ENCODE measurements at places on chromosomes 12 and 14. TPM values are rescaled to one million over a fixed set of nuclear protein-coding genes. Genes with fewer than 3 reads are reported as not detected.

The OR4E1 gene
- not detected for total RNA-seq

The SLC6A15 gene
- total RNA-seq: 2.6 TPM

The RNASE1 gene
- total RNA-seq: 495 TPM

The POU6F1 gene
- 15.8 TPM for total RNA-seq

The MOK gene
- 9.4 TPM for total RNA-seq

The ZNF891 gene
- 4.3 TPM for total RNA-seq

The TAS2R20 gene
- 2.6 TPM for total RNA-seq

The TTC6 gene
- total RNA-seq: not detected

The RASAL1 gene
- 0.28 TPM for total RNA-seq

The ART4 gene
- 0.55 TPM for total RNA-seq

Measured in sigmoid colon (tissue), 7 donors.